ENCODE measurements at places on chromosomes 3 and 15. TPM values are rescaled to one million over a fixed set of nuclear protein-coding genes. Genes with fewer than 3 reads are reported as not detected.

MYO1E gene
- total RNA-seq, result 37.3 TPM

DNA sequence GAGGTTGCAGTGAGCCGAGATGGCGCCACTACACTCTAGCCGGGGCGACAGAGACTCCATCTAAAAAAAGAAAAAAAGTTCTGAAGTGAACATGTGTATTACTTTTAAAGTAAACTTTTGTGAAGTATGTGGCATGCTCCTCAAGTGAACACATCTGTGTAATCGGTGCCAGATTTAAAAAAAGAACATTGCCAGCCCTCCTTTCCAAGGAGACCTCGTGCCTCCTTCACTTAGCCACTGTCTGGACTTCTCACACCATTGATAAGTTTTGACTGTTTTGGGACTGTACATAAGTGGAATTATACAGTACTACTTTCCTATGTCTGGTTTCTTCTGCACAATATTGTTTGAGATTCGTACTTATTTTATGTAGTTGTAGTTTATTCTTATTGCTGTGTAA is 140.4 kb downstream of the UBE2E2 start:
- no peak for DNase-seq

ITIH4 gene
- 0.28 TPM for total RNA-seq

DNA sequence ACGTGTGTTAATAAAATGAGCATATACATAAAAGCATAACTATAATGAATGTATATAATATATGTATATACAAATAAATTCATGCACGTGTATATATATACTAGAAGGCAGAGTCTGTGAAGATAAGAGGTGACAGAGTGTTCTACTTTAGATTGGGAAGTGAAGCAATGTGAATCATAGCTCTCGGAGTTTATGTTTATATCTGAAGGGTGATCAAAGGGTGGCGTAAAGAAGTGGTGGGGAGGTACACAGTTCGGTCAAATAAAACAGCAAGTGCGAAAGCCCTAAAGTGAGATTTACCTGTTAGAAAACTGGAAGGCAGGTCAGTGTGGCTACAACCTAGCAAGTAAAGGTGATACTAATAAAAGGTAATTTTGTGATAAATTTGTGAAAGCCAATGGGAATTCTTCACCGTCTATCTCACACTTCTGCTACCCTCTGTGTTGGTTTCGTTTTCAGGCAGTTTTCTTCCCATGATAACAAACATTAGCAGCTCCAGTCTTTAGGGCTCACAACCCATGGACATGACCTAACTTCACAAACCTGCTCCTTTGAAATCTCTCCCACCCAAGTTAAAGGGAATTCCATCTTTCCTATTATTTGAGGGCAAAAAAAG is 46.7 kb upstream of the BCHE start:
- no peak for DNase-seq

GRCh38 chr15:89860431-89860830 is 33.4 kb downstream of the AP3S2 start:
- DNase-seq, result no peak
